ENCODE measurements at places on chromosomes 6 and 20.

DNA sequence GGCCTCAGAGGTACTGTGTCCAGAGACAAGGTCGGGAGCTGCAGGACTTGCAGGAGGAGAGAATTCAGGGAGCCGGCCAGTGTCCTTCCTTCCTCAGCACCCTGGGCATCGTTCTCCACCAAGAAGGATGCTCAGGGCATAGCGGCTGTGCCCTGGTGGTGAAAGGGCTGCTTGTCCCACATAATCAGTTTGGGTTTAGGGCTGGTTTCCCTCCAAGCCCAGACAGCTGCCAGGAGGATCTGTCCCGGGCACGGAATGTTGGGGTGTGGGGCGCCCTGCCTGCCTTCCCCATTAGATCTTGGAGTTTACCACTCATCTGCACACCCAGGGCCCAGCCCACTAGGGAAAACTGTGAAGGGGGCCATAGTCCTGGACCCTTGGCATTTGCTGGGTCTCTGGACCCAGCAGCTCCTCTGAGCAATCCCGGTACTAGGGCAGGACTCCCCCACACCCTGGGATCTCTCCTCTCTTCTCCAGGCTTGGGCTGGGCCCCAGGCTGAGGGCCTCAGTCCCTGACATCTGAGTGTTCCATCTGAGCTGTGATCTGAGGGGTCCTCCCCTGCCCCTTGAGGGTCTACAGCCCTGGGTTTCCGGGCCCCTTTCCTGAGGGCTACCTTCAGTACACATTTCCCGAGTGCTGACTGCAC lies 18.6 kb upstream of the SPDEF start:
- no peak for DNase-seq

- no peak for DNase-seq
Observed at GRCh38 chr6:42337985-42338743, 113.6 kb downstream of the TRERF1 start.

GRCh38 chr20:38450412-38450975 lies 15.4 kb upstream of the SNHG17 start:
- no peak for DNase-seq

DNA sequence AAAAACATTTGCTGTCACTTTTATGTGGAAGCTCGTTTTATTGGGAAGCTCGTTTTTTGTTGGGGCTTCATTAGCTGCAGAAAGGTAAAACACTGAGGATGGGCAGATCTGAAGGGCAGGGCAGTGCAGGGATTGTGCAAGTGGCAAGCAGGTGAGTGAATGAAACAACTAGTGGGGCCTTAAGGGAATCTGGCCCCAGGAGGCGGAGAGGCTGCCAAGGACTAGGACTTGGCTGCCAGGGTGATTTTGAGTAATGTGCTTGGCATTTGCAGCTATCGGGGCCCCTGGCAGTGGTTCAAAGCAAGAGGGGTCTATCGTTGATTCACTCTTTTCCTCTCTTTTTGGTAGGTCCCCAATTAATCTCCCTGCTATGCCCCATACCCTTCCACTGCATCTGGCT lies 11.5 kb downstream of the IL22RA2 start:
- DNase-seq, result no peak

GRCh38 chr6:33914645-33915044 lies 110.8 kb upstream of the MLN start:
- DNase-seq, result peak; percentile 5

GRCh38 chr20:60066438-60066823 lies 108.2 kb downstream of the CDH26 start:
- DNase-seq, result no peak

DNA sequence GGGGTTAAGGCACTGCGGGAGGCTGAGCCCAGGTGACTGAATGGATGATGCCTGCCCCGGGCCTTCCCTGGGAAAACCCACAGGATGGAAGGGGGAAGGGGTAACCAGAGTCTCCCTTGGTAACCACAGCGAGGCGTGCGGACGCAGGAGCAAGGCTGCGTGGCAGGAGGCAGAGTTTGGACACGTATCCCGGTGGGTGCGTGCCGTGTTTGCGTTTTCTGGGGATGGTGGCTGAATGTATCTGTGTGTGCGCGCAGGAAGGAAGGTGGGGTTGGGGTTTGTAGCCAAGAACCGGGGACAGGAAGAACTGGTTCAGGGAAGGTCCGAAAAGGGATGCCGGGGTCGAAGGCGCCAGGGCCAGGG lies 1.8 kb downstream of the MDGA1 start:
- no peak for DNase-seq

GRCh38 chr20:57220337-57221145 lies 45.9 kb downstream of the BMP7 start:
- no peak for DNase-seq

- DNase-seq, result no peak
Observed at GRCh38 chr6:166338854-166339253, 3.5 kb downstream of the SFT2D1 start.

DNA sequence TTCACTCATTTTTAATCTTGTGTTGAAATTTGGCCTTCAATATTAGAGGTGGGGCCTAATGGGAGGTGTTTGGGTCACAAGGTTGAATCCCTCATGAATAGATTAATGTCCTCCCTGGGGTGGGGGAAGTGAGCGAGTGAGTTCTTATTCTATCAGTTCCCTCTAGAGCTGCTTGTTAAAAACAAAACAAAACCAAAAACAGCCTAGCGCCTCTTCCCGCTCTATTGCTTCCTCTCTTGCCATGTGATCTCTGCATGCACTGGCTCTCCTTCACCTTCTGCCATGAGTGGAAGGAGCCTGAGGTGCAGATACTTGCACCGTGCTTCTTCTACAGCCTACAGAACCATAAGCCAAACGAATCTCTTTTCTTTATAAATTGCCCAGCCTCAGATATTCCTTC lies 89.6 kb upstream of the SLC35F1 start:
- DNase-seq, result no peak

GRCh38 chr6:76940191-76940590 lies 523.1 kb downstream of the HTR1B start:
- DNase-seq, result no peak

- no peak for DNase-seq
Observed at GRCh38 chr6:116280161-116280932, 617 bp upstream of the TSPYL1 start.

DNA sequence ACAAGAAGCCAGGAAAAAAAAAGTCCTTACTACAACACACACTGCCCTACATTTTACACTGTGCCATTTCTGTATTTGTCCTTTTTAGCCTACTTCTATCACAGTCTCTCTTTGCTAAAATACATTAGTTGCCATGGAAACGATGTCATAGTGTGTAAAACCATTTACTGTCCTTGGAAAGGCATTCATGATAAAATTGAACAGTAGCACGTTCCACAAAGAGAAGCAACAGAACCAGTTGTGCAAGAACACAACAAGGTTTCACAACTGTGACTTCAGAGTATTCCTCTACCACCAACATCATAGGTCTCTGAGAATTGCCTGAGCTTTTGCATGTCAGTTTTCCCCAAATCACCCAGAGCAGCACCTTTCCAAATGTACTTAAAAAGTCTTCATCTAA lies 20.5 kb downstream of the FYN start:
- DNase-seq, result no peak

DNA sequence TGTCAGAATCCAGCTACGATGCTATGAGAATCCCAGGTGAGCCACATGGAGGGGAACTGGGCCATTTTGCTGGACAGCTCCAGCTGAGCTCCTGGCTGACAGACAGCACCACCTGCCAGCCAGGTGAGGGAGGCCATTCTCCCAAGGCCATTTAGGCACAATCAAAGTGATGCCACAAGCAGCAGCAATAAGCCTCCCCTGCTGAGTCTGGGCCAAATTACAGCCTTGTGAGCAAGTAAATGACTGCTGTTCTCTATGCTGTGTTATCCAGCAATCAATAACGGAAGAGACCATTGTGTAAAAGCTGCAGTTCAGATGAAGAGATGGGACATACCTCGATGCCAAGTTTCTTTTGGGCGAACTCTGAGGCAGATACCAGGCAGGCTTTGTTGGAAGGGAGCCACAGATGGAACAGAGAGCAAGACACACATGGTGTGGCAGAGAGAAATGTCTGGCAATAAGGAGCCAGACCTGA lies 14.0 kb upstream of the SCGN start:
- DNase-seq, result no peak

- no peak for DNase-seq
Observed at GRCh38 chr6:85388531-85388930, 61.4 kb upstream of the NT5E start.

- DNase-seq, result no peak
Observed at GRCh38 chr6:151514000-151514730, 20.3 kb downstream of the CCDC170 start.

GRCh38 chr6:54493138-54493537 lies 184.9 kb downstream of the TINAG start:
- no peak for DNase-seq

GRCh38 chr6:110681543-110682459 lies 133.5 kb downstream of the CDK19 start:
- DNase-seq, result no peak

- no peak for DNase-seq
Observed at GRCh38 chr20:57377350-57377749, 13.8 kb upstream of the RBM38 start.

- no peak for DNase-seq
Observed at GRCh38 chr6:161568885-161569456, 295.1 kb upstream of the AGPAT4 start.

GRCh38 chr6:98384334-98384733 lies 450.0 kb upstream of the POU3F2 start:
- no peak for DNase-seq

Measured in stimulated activated naive CD4-positive, alpha-beta T cell treated with Interleukin-2 at 50 U/mL for 16 hours (primary cell).